Posterior vena cava (tissue), 2 donors: ENCODE measurements at places on chromosomes 13 and 19. TPM values are rescaled to one million over a fixed set of nuclear protein-coding genes. Genes with fewer than 3 reads are reported as not detected.

DNA sequence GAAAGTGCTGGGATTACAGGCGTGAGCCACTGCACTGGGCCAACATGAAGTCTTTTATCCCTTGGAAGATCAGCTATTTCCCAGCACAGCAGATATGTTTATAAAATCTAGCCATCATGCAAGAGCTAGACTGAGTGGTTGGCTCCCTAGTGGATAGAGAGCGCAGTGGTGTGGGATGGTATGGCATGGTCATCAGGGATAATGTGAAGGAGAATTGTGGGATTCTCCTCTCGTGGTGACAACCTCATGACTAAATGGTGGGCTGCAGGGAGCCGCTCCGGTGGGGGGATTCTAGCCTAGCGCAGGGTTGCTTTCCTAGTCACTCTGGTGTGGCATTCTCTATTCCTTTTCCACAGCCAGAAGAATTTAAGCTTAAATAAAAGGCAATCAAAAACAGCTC lies 43.3 kb upstream of the GPI start:
- DNase-seq = no peak

GRCh38 chr13:45238945-45239795 lies 38.3 kb upstream of the KCTD4 start:
- DNase-seq = no peak

GRCh38 chr19:11528551-11529341 lies at the start of gene ECSIT:
Gene ECSIT, minus strand, starts transcription at chr19:11529134. Its CDS starts 9,964 bp downstream, at chr19:11519170.
- DNase-seq = peak; percentile 99

KBTBD6 gene
- total RNA-seq = 6.9 TPM

POLD1 gene
- total RNA-seq = 10.4 TPM

- DNase-seq = no peak
These were observed 27.6 kb downstream of the CPT1C start for GRCh38 chr19:49718511-49718910.

- no peak for DNase-seq
These were observed 419 bp downstream of the KDM4B start for GRCh38 chr19:4969292-4969771.

- peak; percentile 98 for DNase-seq
These were observed 461 bp upstream of the HSPB6 start for GRCh38 chr19:35757231-35757748.

GRCh38 chr13:28474491-28475134 lies 20.3 kb downstream of the FLT1 start:
- DNase-seq = no peak

- DNase-seq = no peak
These were observed 364.5 kb downstream of the GPC5 start for GRCh38 chr13:91762957-91763356.

GRCh38 chr13:95059306-95059705 lies 241.9 kb downstream of the ABCC4 start:
- DNase-seq = no peak

DNA sequence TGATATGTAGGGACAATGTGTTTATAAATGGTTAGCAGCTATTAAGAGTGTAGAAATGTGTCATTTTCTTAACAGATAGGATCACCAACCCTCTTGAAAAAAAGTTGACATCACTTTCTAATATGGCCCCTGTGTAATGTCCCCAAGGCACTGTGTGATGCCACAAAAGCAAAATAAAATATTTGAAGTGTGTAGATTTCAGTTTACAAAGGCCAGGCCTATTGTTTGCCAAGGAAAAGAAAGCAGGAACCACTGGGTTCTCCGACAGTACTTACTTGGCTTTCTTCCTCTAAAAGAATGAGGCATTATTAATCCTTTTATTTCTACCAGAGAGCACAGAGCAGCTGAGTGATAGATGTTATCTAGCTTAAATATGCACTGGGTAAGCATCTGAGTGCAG lies 10.5 kb upstream of the GJA3 start:
- DNase-seq = no peak
